GM04503 (cell line): ENCODE measurements at places on chromosomes 11 and 22.
A peak's percentile ranks its signal among the peaks of the same experiment; 100 is the strongest.

DNA sequence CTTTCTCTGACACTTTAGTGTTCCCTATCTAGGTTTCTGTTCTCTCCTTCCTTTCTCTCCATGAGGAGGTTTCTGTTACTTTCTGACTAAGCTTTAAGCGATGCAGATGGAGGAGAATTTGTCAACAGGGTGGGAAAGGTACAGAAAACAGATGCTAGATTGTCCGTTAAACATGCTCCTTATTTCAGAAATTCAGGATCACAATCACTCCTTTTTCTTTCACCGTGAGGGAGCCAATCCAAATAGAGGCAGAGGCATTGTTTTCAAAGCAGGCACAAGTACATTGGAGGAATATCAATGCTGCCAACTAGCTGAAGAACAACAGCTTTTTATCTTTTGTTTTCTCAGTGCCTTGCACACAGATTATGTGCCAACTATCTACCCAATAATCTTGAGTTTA lies 215.7 kb upstream of the FOLH1 start:
- no peak for DNase-seq

- DNase-seq: no peak
These were observed 4.8 kb upstream of the PAX6 start for GRCh38 chr11:31815711-31816467.

- peak; percentile 96 for DNase-seq
These were observed 109.1 kb downstream of the RASSF10 start for GRCh38 chr11:13118194-13118593.

DNA sequence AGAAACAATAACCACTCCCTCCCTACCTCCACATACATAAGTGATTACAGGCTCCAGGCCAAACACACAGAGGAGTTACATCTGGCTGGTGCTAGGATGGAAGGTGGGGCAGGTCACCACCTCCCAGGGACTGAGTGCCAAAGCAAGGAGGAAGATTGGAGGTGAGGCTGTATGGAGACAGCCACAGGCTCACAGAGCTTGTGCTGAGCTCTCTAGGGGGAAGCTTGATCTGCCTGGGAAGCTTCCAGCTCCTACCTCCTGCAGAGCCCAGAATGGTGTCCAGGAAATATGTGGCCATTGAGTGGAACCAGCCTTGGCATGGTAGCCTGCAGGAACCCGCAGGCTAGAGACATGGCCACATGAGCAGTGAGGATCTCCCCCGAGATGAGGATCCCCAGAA lies 3.6 kb upstream of the MED15 start:
- DNase-seq: no peak

GRCh38 chr11:95154514-95154913 lies 64.9 kb downstream of the ENDOD1 start:
- DNase-seq: no peak

DNA sequence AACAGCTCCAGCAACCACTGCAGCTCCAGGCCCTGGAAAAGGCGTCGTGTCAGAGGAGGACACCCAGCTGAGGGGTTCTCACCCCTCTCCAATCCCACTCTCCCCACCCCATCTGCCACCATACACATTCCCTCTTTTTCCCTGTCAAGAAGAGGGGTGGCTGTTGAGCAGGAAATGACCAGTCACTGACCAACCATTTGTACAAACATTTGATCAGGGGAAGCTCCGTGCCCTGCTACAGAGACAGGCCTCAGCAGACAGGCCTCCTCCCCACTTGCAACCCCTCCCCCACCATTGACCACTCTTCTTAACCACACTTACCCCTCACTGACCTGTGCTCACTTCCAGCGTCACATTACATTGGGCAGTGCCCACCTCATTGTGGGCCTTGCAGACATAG lies 2.3 kb upstream of the VSIG2 start:
- DNase-seq: no peak

GRCh38 chr22:44728761-44729324 lies 23.5 kb upstream of the ARHGAP8 start:
- no peak for DNase-seq

DNA sequence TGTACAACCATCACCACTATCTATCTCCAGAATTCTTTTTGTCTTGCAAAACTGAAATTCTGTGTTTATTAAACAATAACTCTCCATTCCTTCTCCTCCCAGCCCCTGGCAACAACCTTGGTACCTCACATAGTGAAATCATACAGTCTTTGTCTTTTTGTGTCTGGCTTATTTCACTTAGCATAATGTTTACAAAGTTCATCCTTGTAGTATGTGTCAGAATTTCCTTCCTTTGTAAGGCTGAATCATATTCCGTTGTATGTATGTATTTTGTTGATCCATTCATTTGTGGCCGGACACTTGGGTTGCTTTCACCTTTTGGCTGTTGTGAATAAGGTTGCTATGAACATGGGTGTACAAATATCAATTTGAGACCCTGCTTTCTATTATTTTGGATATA lies 243.7 kb upstream of the TBCEL start:
- DNase-seq: no peak

DNA sequence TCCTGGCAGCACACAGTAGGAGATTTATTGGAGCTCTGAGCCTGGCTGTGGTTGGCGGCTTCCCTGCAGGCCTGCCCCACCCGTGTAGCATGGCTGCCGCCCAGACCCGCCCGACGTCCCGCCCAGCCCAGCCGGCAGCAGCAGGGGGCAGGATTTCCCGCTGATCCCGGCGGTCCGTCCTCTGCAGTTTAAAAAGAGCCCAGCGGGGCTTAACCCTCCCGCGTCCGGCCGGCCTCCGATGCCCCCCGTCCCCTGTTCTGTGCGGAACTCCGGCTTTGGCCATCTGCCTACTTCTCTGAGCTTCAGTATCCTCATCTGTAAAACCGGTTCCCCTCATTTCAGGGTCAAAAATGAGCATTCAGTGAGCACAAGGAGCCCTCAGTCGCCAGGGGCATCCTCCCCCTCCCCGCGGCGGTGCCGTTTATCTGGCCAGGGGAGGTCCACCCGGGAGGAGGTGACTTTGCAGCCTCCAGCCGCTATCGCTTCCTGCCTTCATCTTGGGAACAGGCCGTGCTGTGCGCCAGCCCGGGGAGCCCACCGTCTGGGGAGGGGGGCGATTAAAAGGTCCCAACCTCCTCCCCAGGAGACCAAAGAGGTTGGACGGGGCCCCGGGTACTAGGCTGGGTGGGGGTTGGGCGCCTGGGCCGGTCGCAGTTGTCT lies at the start of gene GAS2L1:
TSS of gene GAS2L1 (plus strand) at position 476 of the 660 bp plus-strand sequence. CDS start 1,456 bp downstream, outside the sequence.
- DNase-seq: peak; percentile 31

GRCh38 chr11:70097783-70098563 lies 19.9 kb downstream of the ANO1 start:
- no peak for DNase-seq

DNA sequence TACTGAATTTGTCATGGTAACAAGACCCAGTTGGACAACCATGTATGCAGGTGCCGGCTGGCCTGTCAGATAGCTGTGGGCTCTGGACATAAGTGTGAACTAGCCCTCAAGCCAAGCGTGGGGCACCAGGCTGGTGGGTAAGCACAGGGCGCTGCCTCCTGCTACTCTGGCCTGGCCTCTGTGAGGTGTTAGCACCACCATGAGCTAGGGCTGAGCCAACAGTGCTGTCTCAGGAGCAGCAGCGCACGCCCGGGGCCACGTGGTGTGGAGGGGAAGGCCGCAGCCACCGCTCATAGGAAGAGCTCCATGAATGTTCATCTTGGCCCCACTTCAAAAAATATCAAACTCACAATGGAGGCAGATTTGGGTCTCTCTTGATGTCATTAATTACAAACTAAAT lies 35.3 kb upstream of the GNB1L start:
- no peak for DNase-seq

DNA sequence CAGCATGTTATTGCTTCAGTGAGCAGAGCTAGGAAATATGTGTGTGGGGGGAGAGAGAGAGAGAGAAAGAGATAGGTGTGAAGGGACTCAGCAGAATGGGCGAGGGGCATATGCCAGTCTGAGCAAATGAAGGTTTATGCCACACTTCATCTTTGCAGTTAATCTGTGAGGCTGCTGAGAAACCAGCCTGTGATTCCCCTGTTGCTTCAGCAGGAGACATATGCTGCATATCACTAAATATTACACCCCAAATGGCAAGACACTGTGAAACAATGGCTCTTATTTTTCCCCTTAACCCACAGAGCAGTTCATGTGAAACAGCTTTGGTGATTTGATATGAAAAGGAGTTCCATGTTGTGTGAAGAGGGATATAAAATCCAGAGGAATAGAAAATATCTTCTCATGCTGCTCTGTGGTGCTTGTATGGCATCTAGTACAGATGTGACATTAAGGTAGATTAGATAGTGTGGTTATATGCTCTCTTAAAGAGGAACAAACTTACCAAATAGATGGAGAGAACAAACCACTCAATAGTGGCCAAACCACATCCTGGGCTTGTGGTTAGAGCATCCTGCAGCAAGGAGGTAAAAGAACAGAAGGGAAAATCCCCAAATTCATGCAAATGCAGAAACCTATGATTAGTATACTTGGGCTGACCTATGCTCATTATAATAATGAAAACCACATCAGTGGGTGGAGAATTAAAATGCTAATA lies 864.2 kb downstream of the FAM181B start:
- DNase-seq: no peak

DNA sequence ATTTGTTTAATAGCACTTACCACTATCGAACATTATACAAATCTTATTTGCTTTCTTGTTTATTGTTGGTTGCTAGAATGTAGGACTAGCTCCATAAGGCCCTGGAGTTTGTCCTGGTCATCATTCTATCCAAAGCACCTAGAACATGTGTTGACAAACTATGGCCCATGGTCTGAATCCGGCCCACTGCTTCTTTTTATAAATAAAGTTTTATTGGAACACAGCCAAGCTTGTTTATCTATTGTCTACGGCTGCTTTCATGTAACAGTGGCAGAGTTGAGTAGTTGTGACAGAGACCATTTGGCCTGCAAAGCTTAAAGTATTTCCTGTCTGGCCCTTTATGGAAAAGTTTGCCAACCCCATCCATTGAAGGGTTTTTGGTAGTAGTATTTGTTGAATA lies 38.8 kb downstream of the ATXN10 start:
- DNase-seq: no peak

DNA sequence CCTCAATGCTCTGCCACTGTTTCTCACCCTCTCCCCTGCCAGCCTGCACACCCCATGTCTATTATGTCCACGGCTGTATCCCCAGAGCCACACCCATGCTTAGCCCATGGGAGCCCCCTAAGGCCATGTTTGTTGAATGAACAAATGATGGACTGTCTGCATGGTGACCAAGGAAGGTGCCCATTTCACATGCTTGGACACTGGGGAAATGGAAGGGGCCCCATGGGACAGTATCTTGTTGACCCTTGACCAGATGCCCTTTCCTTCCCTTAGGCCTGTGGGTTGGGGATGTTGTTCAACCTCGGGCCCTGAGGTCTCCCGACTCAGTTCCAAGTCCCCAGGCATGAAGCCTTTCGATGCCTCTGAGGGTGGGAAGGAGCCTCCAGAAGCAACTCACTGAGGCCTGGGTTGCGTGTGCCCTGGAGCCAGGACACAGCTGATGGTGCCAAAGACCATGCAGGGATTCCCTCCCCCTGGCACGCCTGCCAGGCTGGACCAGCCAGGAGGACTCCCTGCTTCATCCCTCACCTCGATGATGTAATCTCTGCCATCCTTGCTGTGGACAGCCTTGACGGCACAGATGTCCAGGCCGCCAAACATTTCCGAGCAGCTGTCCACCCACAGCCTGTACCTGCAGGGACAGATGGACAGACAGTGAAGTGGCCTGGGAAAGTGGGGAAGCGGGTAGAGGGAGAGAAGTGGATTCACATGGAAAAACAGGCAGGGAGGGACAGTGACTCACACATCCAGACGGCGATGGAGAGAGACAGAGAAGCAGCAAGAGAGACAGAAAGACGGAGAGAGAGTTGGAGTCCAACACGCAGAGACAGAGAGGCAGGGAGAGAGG lies 58.9 kb downstream of the FBXO7 start:
- no peak for DNase-seq

DNA sequence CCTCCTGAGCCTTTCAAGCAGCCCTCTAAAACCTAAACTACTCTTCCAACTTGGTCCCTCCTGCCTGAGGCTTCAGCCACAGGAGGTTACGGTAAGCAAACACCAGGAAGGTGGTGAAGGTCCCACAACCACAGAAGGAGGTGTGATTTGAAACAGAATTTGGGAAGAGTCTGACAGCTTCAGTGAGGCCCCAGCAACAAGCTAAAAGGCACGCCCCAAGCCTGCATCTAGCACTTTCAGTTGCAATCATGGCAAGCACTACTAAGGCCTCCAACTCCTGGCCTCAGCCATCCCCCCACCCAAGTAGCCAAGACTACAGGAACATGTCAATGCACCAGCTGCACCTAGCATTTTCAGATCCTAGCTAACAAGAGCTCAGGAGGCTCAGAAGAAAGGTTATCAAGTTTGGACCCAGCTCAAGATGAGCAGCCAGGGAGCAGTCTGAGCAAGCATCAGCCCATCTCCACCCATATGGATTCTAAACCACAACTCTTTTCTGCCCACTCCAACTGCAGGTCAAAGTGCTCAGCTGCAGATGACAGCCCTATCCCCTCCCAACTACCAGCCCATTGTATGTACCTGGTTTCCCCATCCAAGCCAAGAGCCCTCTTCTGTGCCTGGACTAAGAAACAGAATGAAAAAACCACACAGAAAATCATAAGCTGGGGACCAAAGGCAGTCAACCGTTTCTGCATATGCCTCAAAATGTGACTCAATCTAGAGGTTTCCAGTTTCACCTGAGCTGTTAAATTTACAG lies 10.4 kb upstream of the AHNAK start:
- DNase-seq: no peak

DNA sequence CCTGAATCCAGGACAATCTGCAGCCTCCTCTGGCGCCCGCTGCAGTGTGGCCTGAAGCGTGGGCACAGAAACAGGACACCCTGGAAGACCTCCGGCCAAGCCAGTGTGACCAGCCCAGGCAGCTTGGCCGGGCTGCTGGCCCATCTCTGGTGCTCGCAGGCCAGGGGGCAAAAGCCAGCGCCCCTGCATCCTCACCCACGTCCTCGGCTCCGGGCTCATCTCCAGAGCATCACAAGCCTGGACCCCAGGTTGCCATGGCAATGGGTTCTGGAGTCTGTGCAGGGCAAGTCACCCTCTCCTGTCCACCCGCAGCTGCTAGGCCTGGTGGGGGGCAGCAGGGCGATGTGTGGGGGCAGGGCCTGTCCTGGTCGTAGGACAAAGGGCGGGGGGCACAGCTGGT lies 9.3 kb upstream of the PDGFB start:
- DNase-seq: no peak

- DNase-seq: no peak
These were observed 42.2 kb downstream of the PDE2A start for GRCh38 chr11:72631806-72632731.
